ENCODE measurements at places on chromosomes 7 and 10.

GRCh38 chr7:106865130-106866041 lies at the start of gene PIK3CG:
Gene PIK3CG (plus strand): TSS chr7:106865282. CDS start chr7:106867562, 2,280 bp downstream.
- DNase-seq: no peak

DNA sequence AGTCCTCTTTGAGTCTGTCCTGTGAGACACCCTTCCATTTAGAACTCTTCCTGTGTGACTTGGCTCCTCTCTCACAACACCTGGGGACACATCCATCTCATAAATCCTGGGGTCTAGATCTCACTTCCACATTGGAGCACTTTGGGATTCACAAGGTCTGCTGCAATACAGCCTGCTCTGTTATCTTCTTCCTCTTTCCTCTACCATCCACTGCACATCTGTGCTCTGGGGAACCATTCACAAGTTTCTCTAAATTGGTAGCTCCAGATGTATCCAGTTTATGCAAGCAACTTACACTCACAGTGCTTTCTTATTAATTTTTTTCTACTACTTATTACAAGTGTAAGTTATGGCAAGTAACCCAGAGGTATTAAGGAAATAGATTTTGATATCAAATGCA lies 5.5 kb upstream of the FIGNL1 start:
- no peak for DNase-seq

DNA sequence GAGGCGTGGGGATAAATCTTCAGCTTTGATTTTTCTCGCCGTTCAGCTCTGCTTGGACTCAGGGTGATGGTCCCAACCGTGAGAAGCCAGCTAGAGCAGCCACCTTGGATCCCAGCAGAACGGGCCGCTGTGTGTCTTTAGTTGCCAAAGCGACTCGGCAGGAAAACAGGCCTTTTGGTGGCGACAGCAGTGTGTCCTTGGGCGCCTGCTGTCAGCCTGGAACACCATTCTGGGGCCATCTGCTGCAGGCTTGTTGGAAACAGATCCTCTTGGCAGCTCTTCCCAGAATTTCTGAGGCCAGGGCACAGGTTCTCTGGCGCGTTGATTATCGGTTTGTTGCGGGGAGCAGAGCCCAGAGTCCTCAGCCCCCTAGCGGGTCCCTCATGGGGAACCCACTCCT lies 97.6 kb downstream of the CUX1 start:
- no peak for DNase-seq

GRCh38 chr10:35328404-35329037 lies 7.8 kb upstream of the CCNY start:
- no peak for DNase-seq

DNA sequence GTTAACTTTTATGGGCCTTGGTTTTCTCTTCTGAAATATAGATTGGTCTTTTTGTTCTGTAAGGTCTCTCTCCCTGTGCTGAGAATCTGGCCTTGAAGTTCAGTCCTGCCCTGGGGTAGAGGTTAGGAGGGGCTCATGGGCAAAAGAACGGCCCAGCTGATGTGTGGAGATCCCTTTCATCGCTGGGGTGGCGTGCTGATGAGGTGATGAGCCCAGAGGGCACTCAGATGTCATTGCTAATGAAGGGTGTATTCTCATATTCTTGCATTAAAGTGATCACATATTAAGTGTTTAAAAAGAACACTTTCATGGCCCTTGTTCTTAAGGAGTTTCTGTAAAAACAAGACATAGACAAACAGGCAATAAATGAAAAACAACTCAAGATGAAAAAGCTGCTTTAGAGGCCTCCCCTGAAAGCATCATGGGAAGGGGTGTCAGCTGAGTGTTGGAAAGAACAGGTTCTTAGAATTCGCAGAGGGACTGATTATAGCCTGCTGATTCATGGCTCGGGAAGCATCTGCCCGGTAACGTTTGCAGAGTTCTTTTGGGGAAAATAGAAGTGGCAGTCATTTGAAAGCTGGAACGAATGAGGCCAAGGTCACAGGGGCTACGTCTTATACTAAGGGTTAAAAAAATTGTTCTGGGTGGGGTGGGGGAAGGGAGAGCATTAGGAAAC lies 72.5 kb upstream of the GPR158 start:
- DNase-seq: no peak

GRCh38 chr10:132420981-132421846 lies 24.2 kb downstream of the PWWP2B start:
- no peak for DNase-seq

- DNase-seq: no peak
Measured at GRCh38 chr7:128869138-128869943, 6.7 kb downstream of the ATP6V1F start.

DNA sequence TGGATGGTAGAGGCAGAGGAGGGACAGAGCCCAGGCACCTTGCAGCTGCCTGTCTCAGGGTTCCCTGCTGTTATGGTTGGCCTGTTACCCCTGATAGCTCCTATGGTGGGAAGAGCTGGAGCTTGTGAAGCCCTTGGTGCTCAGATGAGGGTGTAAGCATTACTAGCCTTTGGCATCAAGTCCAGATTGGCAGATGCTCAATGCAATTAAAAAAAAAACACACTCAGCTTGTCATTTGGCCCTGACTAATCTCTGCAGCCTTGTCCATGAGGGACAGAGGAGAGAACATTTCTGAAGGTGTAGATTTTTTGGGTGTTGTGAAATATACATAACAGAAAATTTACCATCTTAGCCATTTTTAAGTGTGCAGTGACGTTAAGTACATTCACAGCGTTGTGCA lies 86.3 kb downstream of the PLPP4 start:
- no peak for DNase-seq

DNA sequence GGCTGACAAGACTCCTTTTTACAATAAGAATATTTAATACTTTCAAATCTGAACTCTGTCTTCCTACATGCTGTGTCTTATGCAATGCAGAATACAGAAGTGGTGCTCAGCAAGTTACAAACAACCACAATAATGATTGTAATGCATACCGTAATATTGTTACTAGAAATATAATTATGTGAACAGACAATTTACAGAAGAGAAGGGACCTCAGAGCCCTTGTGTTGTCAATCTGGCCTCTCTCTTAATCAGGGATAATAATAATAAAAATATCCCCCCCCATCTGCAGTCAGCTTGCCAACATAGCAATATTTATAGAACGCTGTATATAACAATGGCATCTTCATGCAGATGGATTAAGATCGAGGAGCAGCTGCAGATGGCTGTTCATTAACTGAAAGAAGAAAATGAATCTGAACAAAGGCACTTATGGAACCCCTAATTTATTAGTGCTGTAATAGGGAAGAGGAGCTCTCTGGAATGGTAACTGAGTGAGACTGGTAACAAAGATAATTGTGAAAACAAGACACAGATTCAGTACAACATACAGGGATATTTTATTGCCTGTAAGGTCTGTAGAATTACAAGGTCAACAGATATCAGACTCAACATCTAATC lies 106.3 kb downstream of the TMEM26 start:
- DNase-seq: no peak

- no peak for DNase-seq
Measured at GRCh38 chr7:130831817-130832481, 97.9 kb upstream of the KLF14 start.

DNA sequence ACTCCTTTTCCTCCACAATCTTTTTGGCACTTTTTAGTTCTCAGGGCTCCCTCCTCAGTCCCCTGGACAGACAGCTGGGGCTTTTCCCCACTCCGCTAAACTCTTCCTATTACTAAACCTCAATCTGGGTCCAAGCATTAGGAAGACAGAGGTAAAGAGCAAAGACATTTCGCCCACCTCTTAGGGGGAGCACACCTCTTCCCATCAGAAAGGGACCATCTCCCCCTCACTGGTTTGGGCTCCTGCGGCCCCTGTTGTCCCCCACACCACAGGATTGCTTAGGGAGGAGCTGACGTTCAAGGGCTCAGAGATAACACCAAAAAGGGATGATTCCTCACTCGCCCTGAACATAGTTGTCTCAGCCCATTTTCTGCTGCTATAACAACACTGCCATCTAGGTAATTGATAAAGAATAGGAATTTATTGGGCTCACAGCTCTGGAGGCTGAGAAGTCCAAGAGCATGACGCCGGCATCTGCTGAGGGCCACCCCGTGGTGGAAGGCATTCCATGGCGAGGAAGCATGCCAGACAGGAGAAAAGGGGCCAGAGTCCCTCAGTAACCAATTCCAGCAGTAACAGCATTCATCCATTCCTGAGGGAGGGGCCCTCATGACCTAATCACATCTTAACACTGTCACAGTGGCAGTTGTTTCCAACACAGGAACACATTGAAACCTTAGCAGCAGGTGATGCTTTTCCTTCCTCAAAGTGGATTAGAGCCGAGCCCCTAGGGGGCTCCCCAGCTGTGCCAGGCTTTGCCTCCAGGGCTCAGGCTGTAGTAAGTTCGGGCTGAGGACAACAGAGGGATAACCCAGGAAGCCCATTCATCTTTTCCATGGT lies 209.6 kb downstream of the EBF3 start:
- DNase-seq: no peak

- no peak for DNase-seq
Measured at GRCh38 chr7:15686957-15687545, 568 bp upstream of the MEOX2 start.

GRCh38 chr7:19016140-19016539 lies 101.3 kb downstream of the TWIST1 start:
- no peak for DNase-seq

DNA sequence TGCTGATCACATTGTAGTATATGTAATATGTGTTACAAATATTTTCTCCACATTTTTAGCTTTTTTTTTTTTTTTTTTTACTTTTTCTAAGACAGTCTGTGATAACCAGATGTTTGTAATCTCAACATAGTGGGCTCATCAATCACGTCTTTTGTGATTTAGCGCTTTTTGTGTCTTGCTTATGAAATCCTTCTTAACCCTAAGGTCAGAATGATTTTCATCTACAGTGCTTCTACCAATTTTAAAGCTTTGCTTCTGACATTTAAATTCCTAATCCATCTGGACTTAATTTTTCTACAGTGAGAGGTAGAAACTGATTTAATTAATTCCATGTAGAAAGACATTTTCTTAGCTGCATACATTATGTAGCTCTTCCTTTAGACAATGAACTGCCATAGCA lies 626.4 kb downstream of the TNS3 start:
- DNase-seq: no peak

DNA sequence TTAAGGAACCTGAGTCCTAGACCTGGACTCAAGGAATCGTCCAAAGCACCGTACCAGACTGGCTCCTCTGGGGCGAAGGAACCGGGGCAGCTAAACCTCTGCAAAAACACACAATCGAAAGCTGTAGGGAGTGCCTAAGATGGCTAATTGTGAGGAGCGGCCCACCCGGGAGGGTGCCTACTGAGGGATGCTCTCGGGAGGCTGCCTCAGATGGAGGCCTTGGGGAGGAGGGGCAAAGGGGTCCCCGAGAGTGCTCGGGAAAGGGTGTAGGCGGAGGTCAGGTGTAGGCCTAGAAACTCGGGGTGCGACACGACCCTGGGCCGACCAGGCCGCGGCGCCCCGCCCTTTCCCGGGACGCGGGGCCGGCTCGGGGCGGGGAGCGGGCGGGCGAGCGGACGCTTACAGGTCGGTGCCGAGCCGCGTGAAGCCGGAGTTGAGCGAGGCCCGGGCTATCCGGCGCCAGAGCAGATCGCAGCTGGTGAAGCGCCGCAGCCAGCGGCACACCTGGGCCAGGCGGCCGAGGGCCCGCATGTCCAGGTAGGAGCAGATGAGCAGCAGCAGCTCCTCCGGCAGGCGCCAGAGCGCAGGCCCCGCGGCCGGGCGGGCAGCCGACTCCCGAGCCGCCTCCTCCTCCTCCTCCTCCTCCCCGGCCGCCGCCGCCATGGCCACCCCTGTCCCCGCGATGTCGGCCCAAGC lies 844 bp downstream of the FBXW4 start:
- DNase-seq: peak; percentile 44

- no peak for DNase-seq
Measured at GRCh38 chr7:18873734-18874336, 243.6 kb downstream of the TWIST1 start.

DNA sequence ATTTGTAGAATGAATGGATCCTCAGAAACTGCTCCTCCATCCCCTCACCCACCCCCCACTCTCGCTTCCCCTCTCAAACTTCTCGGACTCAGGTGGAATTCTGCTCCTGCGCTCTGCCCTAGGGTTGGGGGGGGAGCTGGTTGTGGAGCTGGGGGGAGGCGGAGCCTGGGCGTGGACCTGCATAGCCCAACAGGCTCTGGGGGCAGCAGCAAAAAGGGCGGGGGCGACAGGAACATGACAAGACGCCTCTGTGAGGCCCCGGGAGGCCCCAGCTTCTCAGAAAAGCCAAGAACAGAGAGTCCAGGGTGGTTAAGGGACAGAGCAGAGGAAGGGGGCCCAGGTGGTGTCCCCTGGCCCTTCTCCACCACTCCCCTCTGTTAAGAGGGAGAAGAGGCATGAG lies 3.5 kb downstream of the TSC22D4 start:
- no peak for DNase-seq

GRCh38 chr10:118148247-118148646 lies 101.5 kb upstream of the RAB11FIP2 start:
- DNase-seq: no peak

- DNase-seq: no peak
Measured at GRCh38 chr10:3417096-3417495, 244.5 kb upstream of the PITRM1 start.

DNA sequence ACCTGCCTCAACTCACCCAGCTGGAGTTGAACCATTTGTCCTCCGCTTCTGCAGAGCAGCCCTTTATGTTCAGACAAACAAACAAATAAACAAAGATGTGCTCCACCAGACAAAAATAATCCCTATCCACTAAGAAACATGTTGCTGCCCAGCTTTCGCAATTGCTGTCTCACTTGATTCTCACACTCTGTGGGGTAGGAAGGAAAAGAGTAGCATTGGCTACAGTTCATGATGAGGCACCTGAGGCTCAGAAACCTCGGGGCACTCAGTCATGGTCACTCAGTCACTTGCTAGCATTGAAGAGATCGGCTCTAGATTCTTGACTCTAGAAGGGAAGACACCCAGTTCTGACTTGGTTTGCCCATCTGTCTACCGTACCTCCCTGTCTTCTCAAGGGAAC lies 88.0 kb upstream of the ZMIZ1 start:
- DNase-seq: no peak

- DNase-seq: no peak
Measured at GRCh38 chr7:36880108-36880507, 155.8 kb upstream of the AOAH start.

DNA sequence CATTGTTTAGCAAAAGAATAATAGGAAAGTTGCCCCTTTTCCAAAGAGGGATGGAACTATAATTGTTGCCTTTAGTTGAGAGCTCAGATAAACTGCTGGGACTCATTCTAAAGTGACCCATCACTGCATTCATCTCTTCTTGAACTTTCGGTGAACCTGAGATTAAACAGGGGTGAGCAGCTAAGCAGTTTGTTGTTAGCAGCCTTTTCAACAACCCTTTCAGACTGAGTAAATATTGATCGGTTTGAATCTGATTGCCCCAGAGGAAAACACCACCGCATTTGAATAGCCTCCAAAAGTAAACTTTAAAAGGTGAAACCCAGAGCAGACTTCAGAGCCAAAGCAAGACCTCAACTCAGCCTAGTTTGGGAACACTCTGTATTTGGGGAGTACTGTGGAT lies 4.7 kb downstream of the HOXA1 start:
- no peak for DNase-seq

DNA sequence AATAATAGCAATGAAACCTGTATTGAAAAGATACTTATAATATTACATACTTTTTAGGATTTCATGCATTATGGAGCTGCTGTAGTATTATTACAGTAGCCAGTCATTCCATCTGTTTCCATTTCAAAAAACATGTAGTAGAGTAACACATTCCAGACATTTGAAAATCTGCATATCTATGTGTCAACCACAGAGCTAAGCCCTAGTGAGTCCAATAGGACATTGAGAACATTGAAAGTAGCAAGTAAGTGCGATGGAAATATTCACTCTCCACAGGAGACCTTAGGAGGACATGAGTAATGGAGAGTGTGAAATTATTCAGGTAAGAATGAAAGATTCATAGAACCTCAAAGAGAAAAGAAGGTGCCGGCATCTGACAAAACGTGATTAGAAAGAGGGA lies 15.3 kb downstream of the NSMCE4A start:
- no peak for DNase-seq

- DNase-seq: peak; percentile 35
Measured at GRCh38 chr7:100632951-100633717, 8.2 kb downstream of the TFR2 start.

Data from activated CD4-positive, CD25-positive, alpha-beta regulatory T cell (primary cell).